ENCODE measurements at places on chromosomes 3 and 15. TPM values are rescaled to one million over a fixed set of nuclear protein-coding genes. Genes with fewer than 3 reads are reported as not detected.
A peak's percentile ranks its signal among the peaks of the same experiment; 100 is the strongest.

DNA sequence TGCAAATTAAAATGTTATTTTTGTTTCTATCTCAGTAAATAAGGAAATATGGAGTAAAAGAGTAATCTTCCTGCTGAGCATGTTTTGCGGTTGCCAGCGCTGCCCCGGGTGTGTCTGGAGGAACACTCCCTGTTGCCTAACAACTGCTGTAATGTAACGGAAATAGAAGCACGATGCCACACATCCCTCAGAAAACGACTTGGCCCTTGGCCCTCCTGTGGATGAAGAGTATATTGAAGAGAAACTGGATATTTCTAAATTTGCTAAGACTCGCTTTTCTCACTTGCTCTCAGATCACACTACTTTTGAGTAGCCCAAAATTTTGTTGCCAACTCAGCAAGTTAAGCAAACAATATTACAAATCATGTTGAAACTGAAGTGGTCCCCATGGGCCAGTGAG, 18.9 kb downstream of the CX3CR1 start:
- peak; percentile 97 for DNase-seq

GRCh38 chr3:95002438-95003046, 939.7 kb downstream of the NSUN3 start:
- no peak for DNase-seq

DNA sequence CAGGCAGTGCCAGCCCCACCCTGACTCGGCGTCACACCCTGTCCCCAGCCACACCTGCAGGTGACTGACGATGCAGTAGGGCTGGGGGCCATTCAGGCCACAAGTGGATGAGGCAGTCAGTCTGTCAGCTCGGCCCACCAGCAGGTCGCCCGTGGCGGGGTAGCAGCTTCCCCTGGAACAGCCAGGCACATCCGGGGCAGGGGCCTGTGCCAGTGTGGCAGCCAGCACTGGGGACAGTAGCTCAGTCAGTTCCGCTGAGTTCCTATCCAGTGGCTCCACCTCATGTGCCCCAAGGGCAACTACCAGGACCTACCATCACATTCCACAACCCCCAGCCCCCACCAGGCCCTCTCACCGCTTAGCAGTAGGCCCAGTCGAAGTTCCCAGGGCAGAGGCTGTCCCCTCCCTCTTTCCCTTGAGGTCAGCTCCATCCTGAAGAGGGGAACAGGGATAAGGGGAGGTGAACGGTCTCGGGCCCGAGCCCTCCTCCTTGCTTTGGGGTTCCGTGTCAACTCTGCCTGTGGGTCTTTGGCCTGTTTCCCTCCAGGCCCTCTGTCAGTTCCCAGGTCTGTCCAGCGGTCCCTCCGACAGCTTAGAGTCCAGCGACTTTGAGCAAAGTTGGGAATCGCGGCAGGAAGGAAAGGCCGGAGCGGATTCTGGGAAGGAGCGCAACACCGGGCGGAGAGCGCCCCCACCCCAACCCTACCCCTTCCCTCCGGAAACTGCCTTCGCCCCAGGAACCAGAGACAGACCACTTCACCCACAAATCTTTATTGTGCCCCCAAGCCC, at the start of gene LAMB2:
TSS of gene LAMB2 (minus strand) at position 614 of the 789 bp plus-strand sequence. CDS start at position 431, 183 bp downstream.
- DNase-seq = peak; percentile 89

Gene SLC6A20
- not detected for total RNA-seq

Gene UBR1
- 37.6 TPM for total RNA-seq

- DNase-seq = no peak
These were observed 99.8 kb upstream of the NR2F2 start for GRCh38 chr15:96230526-96231181.

GRCh38 chr3:78580681-78581080, 1187.1 kb downstream of the ROBO1 start:
- peak; percentile 8 for DNase-seq
